ENCODE measurements at places on chromosomes 1 and 21.

- H3K4me3 ChIP-seq, result no peak overlapping the region
- H3K4me1 ChIP-seq, result peaks cover 12% of the 10 kb centered on the region
- H3K27me3 ChIP-seq, result no peaks in the 10 kb centered on the region
- DNase-seq, result no peak
- H3K36me3 ChIP-seq, result no peaks in the 10 kb centered on the region
Observed at GRCh38 chr1:212503714-212504113, 71.0 kb downstream of the NENF start.

- DNase-seq, result no peak
- no peaks in the 10 kb centered on the region for H3K36me3 ChIP-seq
- no peak within 1 kb of the TSS for H3K4me3 ChIP-seq
- H3K27ac ChIP-seq, result no peak within 1 kb of the TSS
Observed at GRCh38 chr1:158471920-158472319, at the start of gene OR10R2. TSS of gene OR10R2 (plus strand) at chr1:158472220. CDS start at chr1:158472326, 106 bp downstream.

GRCh38 chr1:12209495-12209832 is 20.4 kb upstream of the VPS13D start:
- H3K36me3 ChIP-seq, result no peaks in the 10 kb centered on the region
- H3K27me3 ChIP-seq, result no peaks in the 10 kb centered on the region
- H3K4me3 ChIP-seq, result no peak overlapping the region

- no peak for DNase-seq
- H3K36me3 ChIP-seq, result no peaks in the 10 kb centered on the region
- H3K4me3 ChIP-seq, result no peak overlapping the region
- H3K27me3 ChIP-seq, result no peaks in the 10 kb centered on the region
- no peak overlapping the region for H3K27ac ChIP-seq
- peaks cover 2% of the 10 kb centered on the region for H3K4me1 ChIP-seq
Observed at GRCh38 chr1:7868070-7868780, 15.4 kb upstream of the UTS2 start.

GRCh38 chr1:28244549-28245251 is 8.8 kb downstream of the ATP5IF1 start:
- H3K27me3 ChIP-seq, result no peaks in the 10 kb centered on the region
- no peaks in the 10 kb centered on the region for H3K36me3 ChIP-seq
- no peak for DNase-seq
- no peak overlapping the region for H3K4me3 ChIP-seq

- H3K36me3 ChIP-seq, result no peaks in the 10 kb centered on the region
- H3K4me3 ChIP-seq, result no peak overlapping the region
Observed at GRCh38 chr1:10874351-10874750, 77.9 kb upstream of the CASZ1 start.

DNA sequence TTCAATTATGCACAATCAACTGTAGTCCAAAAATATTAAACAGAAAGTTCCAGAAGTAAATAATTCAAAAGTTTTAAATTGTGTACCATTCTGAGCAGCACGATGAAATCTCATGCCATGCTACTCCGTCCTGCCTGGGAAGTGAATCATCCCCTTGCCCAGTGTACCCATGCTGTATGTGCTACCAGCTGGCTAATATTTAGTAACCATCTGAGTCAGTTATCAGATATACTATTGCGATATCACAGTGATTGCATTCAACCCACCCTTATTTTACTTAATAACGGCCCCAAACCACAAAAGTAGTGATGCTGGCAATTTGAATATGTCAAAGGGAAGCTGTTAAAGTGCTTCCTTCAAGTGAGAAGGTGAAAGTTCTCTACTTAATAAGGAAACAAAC is 56.2 kb downstream of the EVI5 start:
- no peak overlapping the region for H3K27ac ChIP-seq
- H3K4me3 ChIP-seq, result no peak overlapping the region
- DNase-seq, result no peak
- H3K27me3 ChIP-seq, result no peaks in the 10 kb centered on the region

- no peak overlapping the region for H3K4me3 ChIP-seq
- DNase-seq, result no peak
- no peaks in the 10 kb centered on the region for H3K27me3 ChIP-seq
- peaks cover 14% of the 10 kb centered on the region for H3K4me1 ChIP-seq
- H3K27ac ChIP-seq, result no peak overlapping the region
Observed at GRCh38 chr1:245401881-245402587, 247.2 kb downstream of the KIF26B start.

GRCh38 chr1:169900571-169900970 is 6.9 kb upstream of the SCYL3 start:
- H3K36me3 ChIP-seq, result no peaks in the 10 kb centered on the region
- H3K4me1 ChIP-seq, result no peaks in the 10 kb centered on the region
- no peak overlapping the region for H3K4me3 ChIP-seq

- H3K36me3 ChIP-seq, result peaks cover 19% of the 10 kb centered on the region
- H3K27ac ChIP-seq, result no peak overlapping the region
- H3K4me1 ChIP-seq, result no peaks in the 10 kb centered on the region
- no peaks in the 10 kb centered on the region for H3K27me3 ChIP-seq
- DNase-seq, result no peak
- no peak overlapping the region for H3K4me3 ChIP-seq
Observed at GRCh38 chr1:222654849-222655248, 37.0 kb downstream of the MIA3 start.

DNA sequence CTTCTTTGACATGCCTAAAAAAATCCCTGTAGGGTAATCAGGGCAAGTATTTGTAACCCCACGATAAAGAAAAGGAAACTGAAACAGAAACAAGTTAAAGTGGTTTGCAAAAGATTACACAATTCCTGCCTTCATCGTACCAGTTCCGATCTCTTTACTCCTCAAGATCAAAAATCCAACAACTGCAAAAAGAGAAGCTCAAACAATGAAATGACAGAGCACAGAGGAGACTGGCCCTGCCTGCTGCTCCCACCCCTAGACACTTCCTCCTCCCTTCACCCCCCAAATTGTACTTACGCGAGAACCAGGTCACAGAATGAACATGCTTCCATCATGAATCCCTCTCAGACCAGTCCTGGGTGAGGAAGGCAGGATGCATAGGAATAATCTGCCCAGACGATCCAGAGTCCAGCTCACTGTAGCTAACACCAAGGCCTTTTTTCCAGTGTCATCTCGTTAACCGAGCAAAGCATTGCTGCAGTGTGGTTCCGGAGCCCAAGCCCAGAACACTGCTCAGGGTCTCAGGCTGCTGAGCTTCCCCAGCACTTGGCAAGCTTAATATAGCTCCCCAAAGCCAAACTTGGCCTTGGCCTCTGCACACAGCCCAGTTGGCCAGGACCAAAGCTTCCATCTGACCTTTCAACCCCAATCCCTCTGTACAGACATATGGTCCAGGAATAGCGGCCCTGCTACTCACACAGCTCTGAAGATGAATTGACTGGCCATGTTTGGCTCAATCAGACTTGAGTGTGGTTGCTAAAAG is 20.3 kb downstream of the RXRG start:
- H3K4me3 ChIP-seq, result no peak overlapping the region
- no peaks in the 10 kb centered on the region for H3K4me1 ChIP-seq
- H3K27me3 ChIP-seq, result no peaks in the 10 kb centered on the region
- no peaks in the 10 kb centered on the region for H3K36me3 ChIP-seq
- H3K27ac ChIP-seq, result no peak overlapping the region

GRCh38 chr1:204003536-204003935 is 69.4 kb upstream of the SOX13 start:
- H3K4me3 ChIP-seq, result no peak overlapping the region
- H3K4me1 ChIP-seq, result no peaks in the 10 kb centered on the region
- H3K27me3 ChIP-seq, result no peaks in the 10 kb centered on the region
- no peak for DNase-seq

DNA sequence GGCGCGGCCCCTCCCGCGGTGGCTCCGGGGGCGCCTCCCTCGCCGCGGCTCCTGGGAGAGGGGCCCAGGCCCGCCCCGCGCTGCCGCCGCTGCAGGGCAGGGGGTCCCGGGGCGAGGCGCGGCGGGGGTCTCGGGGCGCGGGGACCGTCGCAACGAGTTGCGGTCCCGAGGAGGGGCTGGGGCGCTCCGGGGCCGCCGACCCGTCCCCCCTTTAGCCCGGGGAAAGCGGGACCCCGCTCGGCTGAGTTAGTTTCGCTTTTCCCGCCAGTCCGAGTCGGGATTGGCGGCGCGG is 493 bp downstream of the SPSB1 start:
- peak overlapping the region; percentile 21 for H3K4me3 ChIP-seq
- peaks cover 4% of the 10 kb centered on the region for H3K4me1 ChIP-seq
- H3K27me3 ChIP-seq, result peaks cover 14% of the 10 kb centered on the region
- H3K27ac ChIP-seq, result no peak overlapping the region
- DNase-seq, result no peak

GRCh38 chr1:153602749-153603148 is 10.2 kb downstream of the S100A16 start:
- H3K4me1 ChIP-seq, result peaks cover 1% of the 10 kb centered on the region
- H3K27ac ChIP-seq, result no peak overlapping the region
- H3K36me3 ChIP-seq, result no peaks in the 10 kb centered on the region
- H3K27me3 ChIP-seq, result no peaks in the 10 kb centered on the region

DNA sequence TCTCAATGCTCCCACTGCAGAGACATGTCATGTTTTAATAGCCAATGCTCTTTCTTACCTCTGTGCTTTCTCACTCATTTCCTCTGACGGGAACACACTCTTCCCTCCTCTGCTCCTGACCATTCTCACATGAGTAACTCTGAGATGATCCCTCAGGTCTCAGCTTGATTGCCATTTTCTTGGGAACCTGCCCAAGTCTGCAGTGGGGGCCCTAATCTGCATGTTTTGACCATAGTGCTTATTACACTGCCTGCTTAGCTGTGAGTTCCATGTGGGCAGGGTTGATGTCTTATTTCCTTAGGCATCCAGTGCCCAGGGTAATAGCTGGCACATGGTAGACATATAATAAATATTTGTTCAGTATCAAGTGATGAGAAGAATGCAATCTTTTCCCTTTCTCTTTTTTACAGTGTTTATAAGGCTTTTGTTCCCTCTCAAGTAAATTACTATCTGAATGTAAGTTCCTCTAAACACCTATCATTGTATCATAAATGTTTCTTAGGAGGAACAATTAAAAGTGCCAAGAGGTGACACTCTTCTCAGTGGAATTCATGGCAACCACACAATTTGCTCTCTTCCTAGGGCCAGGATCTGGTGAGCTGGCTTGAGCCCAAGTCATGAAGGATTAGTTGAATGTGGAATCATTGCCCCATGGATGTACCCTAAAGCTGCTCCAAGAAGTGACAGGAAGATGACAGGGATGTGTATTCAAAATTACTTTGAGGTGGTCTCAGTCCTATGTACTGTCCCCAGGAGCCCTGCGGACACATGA is 485.4 kb upstream of the USP24 start:
- no peak overlapping the region for H3K4me3 ChIP-seq
- H3K27me3 ChIP-seq, result no peaks in the 10 kb centered on the region
- H3K36me3 ChIP-seq, result no peaks in the 10 kb centered on the region
- no peak overlapping the region for H3K27ac ChIP-seq

- no peak overlapping the region for H3K27ac ChIP-seq
- H3K27me3 ChIP-seq, result peaks cover 91% of the 10 kb centered on the region
- H3K36me3 ChIP-seq, result no peaks in the 10 kb centered on the region
- DNase-seq, result no peak
- H3K4me1 ChIP-seq, result no peaks in the 10 kb centered on the region
- no peak overlapping the region for H3K4me3 ChIP-seq
Observed at GRCh38 chr1:63329621-63330330, 7.4 kb downstream of the FOXD3 start.

DNA sequence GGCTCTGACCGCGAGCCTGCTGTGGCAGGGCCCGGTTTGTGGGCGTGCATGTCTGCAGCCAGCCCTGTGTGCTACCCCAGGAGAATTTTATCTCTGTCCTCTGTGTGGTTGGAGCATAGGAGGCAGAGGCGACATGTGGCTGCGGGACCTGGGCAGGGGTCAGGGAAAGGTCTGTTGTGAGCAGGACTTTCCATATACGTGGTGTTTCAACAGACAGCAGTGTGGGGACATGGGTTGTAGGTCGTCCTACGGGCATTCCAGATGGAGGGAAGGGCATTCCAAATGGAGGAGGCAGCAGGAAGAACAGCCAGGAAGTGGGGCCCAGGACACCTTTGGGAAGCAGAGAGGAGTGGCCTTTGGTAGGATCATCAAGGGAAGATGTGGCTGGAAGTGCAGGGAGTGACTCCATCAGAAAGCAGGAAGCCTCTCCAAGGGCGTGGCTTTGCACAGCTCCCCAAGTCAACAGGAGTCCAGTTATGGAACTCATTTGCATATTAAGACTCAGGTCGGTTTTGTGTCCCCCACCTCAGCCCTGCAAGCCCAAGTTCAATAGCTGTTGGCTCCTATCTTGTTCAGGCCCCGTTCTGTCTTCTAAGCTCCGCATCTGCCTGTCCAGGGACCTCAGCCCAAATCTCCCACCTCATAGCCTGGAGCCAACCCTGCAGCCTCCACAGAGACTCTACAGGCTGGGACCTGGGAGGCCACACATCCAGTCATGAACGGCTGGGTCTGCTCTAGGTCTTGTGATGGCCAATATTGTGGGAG is 309.1 kb downstream of the MATN1 start:
- no peaks in the 10 kb centered on the region for H3K27me3 ChIP-seq
- no peaks in the 10 kb centered on the region for H3K4me1 ChIP-seq
- no peak overlapping the region for H3K4me3 ChIP-seq
- H3K36me3 ChIP-seq, result no peaks in the 10 kb centered on the region
- no peak overlapping the region for H3K27ac ChIP-seq
- DNase-seq, result no peak

GRCh38 chr1:183267646-183268431 is 81.8 kb downstream of the LAMC2 start:
- H3K4me3 ChIP-seq, result no peak overlapping the region
- DNase-seq, result no peak
- no peaks in the 10 kb centered on the region for H3K36me3 ChIP-seq
- H3K27ac ChIP-seq, result no peak overlapping the region
- peaks cover 3% of the 10 kb centered on the region for H3K27me3 ChIP-seq
